ENCODE measurements at places on chromosomes 2 and 18. TPM values are rescaled to one million over a fixed set of nuclear protein-coding genes. Genes with fewer than 3 reads are reported as not detected.

DNA sequence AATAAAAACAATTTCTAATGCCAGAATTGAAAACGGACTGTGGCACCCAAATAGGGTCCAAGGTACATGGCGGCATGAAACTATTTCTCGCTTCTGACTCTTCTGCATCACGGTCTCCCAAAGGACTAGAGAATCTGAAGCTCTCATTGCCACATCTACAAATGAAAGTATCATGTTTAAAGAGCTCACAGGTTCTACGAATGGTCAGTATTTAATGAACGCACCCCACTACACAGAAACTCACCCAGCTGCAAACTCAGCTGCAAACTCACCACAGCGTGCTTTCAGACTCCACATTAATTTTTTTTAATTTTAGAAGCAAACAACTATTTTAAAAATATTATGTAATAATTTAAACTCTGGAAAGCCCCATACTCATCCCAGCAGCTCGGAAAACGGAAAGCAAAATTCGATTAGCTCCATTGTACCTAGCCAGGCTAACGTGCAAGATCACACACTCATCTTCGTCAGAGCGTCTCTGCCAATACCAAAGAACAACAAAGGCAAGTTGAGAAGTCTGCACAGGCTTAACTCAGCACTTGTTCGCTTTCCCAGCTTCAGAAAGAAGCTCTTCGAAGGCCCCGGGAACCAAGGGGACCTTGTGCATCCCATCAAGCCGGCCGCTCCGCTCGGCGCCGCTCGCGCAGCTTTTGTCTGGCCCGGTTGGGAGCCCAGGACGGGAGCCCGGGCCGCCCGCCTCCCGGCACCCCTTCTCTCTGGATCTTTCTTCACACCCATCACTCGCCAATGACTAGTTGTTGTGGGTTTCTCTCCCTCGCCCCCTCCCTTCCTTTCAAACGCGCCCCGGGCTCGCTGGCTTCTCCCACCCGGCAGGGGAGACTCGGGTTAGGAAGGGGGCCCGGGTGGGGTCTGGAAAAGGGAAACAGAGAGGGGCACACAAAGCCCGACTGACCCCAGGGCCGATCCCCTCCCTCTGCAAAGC lies 785 bp downstream of the CLASP1 start:
- no peak for DNase-seq

- DNase-seq: no peak
Measured at GRCh38 chr2:218363736-218364135, 7.1 kb downstream of the CATIP start.

GRCh38 chr2:165015052-165015642 lies 59.8 kb upstream of the SLC38A11 start:
- no peak for DNase-seq

DNA sequence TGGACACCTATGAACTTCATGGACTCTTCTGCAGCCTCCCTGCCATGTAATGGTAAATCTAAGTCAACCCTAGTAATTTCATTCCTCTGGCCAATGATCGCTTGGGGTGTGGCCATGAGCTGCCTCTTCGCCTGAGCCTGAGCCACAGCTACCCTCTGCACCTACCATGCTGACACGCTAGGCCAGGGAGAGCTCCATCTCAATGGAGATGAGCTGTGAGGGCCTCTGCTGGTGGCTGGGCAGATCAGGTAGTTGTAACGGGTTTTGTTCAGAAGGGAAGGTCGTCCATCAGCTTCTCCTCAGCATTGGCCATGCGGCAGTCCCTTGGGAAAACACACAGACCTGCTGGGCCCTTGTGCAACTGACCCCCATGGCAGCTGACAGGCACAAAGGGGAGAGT lies 24.4 kb downstream of the MPHOSPH10 start:
- DNase-seq: no peak

- DNase-seq: no peak
Measured at GRCh38 chr2:226560325-226560724, 239.3 kb downstream of the IRS1 start.

DNA sequence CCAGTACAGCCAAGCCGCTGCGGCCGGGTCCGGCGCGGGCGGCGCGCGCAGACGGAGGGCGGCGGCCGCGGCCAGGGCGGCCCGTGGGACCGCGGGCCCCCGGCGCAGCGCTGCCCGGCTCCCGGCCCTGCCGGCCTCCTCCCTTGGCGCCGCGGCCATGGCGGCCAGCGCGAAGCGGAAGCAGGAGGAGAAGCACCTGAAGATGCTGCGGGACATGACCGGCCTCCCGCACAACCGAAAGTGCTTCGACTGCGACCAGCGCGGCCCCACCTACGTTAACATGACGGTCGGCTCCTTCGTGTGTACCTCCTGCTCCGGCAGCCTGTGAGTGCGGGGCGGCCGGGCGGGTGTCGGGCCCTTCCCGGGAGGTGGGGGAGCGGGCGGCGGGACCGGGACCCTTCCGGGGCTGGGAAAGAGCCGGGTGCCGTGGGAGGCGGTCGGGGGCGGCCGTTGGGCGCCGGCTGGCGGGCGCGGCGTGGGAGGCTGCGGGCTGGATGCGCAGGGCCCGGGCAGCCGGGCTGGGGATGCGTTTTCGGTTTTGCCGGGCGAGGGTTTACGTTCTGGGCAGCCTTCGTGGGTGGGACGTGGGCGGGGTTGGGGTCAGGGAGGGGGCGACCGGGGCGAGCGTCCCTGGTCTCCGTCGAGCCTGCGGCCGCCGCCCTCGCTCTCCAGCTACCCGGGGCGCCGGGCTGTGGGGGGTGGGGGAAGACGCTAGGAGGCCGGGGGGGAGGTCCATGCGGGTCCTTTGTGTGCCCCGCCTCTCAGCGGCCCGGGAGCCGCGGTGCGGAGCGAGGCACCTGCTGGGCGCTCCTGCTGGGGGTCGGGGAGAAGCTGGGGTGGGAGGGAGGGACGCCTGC lies 537 bp downstream of the AGFG1 start:
- no peak for DNase-seq

GRCh38 chr2:138877421-138877820 lies 97.2 kb upstream of the NXPH2 start:
- no peak for DNase-seq

DNA sequence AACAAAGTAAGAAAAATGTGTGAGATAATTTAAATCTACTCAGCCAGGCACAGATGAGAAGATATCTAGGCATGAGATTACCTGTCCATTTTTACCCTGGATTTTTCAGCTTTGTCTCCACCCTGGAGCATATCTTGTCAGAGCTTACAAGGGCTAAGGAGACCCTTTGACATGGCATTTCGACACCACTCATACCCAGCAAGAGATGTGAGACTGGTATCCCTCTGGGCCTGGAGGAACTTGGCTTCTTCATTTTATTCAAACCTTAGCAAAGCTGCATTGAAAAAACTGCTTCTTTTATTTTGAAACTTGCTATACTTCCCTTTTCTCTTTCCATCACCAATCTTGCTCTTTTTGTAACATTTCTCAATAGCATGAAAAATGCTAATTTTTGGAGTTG lies 194.9 kb upstream of the HNMT start:
- no peak for DNase-seq

The NOL4 gene
- not detected for polyA plus RNA-seq

The CIB4 gene
- not detected for polyA plus RNA-seq

All from BJ (cell line).